Fibroblast of lung (primary cell): ENCODE measurements at places on chromosomes 12 and 14. TPM values are rescaled to one million over a fixed set of nuclear protein-coding genes. Genes with fewer than 3 reads are reported as not detected.
A peak's percentile ranks its signal among the peaks of the same experiment; 100 is the strongest.

GRCh38 chr14:63243646-63244045 is 39.4 kb downstream of the RHOJ start:
- no peaks in the 10 kb centered on the region for H3K4me1 ChIP-seq
- peak; percentile 34 for DNase-seq
- H3K36me3 ChIP-seq: no peaks in the 10 kb centered on the region
- H3K27me3 ChIP-seq: no peaks in the 10 kb centered on the region
- H3K4me3 ChIP-seq: no peak overlapping the region

GRCh38 chr14:69299286-69300035 is 39.5 kb downstream of the GALNT16 start:
- H3K4me1 ChIP-seq: no peaks in the 10 kb centered on the region
- peaks cover 9% of the 10 kb centered on the region for H3K27me3 ChIP-seq
- no peak overlapping the region for H3K27ac ChIP-seq
- DNase-seq: no peak
- no peak overlapping the region for H3K4me3 ChIP-seq
- H3K36me3 ChIP-seq: no peaks in the 10 kb centered on the region

DNA sequence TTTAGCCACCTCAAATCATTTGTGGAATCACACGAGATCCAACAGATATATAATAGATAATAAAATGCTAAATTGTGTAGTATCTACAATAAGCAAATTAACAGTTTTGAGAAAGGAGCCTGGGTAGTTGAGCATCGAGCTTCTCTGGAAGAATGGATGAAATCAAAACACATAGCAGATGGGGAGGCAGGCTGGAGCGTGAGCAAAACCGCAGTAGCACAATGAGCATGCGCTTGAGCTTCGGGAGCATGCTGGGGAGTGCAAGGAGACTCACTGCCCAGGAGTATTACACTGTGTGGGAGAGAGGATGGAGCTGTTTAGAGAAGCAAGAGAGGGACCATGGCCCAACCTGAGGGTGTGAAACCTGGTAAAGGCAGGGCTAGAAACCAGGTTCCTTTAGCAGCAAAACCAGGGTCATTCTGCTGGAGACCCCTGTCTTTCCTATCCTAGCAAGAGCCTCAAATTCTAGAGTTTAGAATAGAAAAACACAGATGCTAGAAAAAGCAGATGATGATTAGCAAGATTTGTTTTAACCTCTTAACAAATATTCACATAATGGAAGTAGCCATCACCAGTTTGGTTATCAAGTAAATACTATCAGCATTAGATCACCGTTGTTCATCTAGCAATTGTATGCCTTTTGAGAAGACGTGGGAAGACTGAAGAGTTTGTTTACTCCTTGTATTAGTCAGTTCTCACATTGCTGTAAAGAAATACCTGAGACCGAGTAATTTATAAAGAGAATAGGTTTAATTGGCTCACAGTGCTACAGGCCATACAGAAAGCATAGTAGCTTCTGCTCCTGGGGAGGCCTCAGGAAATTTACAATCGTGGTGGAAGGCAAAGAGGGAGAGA is 484.8 kb downstream of the EGLN3 start:
- no peaks in the 10 kb centered on the region for H3K4me1 ChIP-seq
- no peaks in the 10 kb centered on the region for H3K36me3 ChIP-seq
- no peak overlapping the region for H3K27ac ChIP-seq
- no peak overlapping the region for H3K4me3 ChIP-seq
- DNase-seq: peak; percentile 84
- H3K27me3 ChIP-seq: no peaks in the 10 kb centered on the region

DNA sequence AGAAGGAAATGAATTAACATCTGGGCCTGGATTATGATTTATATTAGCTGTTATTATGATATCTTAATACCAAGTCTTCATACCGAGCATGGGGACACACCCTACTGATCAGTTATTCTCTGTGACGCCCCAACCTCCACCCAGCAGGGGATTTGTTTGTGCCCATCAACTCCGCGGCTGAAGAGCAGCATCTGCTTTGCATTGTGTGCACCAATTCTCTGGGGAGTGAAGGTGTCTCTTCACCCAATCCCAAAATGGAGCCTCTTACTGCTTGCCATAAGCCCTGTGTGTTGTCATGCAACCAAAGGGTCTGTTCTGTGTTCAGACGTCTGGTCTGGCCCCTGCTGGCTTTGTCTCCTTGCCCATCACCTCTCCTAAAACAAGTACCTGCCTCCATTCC is 25.4 kb downstream of the DHRS2 start:
- no peaks in the 10 kb centered on the region for H3K4me1 ChIP-seq
- no peaks in the 10 kb centered on the region for H3K36me3 ChIP-seq
- no peaks in the 10 kb centered on the region for H3K27me3 ChIP-seq
- no peak overlapping the region for H3K27ac ChIP-seq

GRCh38 chr12:96416033-96416799 is 16.0 kb upstream of the CDK17 start:
- H3K27ac ChIP-seq: peak overlapping the region; percentile 13
- no peaks in the 10 kb centered on the region for H3K36me3 ChIP-seq
- H3K4me3 ChIP-seq: no peak overlapping the region
- no peaks in the 10 kb centered on the region for H3K27me3 ChIP-seq
- peaks cover 2% of the 10 kb centered on the region for H3K4me1 ChIP-seq

Gene IPO4
- total RNA-seq: 22.6 and 25.3 TPM in 2 replicates

Gene PDE3A
- total RNA-seq: 0.17 and 0.26 TPM in 2 replicates

Gene UNG
- 23.5 and 23.9 TPM in 2 replicates for total RNA-seq
